LNCaP clone FGC (cell line): ENCODE measurements at places on chromosomes 16 and 17.
A peak's percentile ranks its signal among the peaks of the same experiment; 100 is the strongest.

GRCh38 chr16:7765079-7765550 is 432.5 kb downstream of the RBFOX1 start:
- no peak for DNase-seq

DNA sequence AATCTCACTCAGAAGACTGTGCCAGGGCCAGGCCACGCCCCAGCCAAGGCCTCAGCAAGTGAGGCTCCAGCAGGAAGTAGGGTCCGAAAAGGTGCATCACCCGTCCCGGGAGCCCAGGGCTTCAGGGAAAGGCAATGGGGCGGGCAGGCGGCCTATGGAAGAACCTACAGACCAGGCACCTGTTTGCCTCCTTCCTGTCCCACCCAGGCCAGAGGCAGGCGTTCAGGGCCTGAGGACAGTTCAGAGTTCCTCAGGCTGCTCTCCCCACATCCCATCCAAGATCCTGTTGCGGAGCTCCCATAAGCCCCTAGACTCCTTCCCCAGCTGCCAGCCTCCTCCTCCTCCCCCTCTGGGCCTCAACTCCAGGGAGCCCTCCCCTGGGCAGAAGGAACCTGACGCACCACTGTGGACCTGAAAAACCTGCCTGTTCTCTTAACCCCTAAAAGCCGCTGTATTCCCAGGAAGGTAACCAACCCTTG is 2.3 kb downstream of the CLUH start:
- DNase-seq = peak; percentile 68

DNA sequence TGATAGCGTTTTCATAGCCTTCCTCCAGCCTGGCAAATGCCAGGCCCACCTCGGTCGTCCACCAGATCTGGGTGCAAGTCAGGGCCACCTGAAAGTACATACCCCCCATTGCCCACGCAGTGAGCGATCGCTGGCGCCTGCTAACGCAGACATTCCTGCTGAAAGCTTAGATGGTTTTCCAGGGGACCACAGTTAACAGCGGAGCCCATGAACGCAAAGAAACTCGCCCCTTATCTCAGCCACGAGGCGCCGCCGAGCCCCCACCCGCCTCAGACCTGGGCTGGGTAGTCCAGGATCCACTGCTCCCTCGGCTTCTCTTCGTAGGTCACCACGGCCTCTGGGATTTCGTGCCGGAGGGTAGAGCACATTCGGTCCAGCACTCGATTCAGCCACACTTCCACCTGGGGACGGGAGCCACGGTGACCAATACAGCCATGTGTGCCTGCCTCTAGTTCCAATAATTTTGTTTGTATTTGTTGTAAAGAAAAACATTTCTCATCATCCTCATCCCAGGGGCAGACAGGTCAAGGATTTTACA is 74.5 kb downstream of the DNAH17 start:
- no peak for DNase-seq

- no peak for DNase-seq
These were observed 62.1 kb downstream of the CDYL2 start for GRCh38 chr16:80742331-80742730.

DNA sequence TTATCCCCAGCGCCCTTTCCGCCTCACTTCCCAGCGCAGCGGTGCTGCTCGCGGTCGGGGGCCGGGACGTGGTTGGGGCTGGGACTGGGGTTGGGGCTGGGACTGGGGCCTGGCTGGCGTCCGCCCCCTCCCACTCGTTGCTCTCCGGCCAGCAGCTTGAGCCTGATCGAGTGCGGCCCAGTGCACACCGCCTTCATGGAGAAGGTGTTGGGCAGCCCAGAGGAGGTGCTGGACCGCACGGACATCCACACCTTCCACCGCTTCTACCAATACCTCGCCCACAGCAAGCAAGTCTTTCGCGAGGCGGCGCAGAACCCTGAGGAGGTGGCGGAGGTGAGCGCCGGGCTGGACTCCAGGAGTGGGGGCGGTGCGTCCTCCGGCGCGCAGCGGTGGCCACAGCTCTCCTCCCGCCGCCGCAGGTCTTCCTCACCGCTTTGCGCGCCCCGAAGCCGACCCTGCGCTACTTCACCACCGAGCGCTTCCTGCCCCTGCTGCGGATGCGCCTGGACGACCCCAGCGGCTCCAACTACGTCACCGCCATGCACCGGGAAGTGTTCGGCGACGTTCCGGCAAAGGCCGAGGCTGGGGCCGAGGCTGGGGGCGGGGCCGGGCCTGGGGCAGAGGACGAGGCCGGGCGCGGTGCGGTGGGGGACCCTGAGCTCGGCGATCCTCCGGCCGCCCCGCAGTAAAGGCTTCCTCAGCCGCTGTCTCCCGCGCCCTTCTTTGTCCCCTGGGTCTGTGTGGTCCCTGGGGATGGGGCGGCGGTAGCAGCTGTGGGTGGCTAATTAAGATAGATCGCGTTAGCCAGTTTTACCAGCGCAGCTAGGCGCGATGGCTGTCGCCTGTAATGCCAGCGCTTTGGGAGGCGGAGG is 1.8 kb downstream of the HSD17B1 start:
- no peak for DNase-seq

GRCh38 chr16:2719328-2720063 is 528 bp downstream of the PRSS27 start:
- DNase-seq = peak; percentile 93

DNA sequence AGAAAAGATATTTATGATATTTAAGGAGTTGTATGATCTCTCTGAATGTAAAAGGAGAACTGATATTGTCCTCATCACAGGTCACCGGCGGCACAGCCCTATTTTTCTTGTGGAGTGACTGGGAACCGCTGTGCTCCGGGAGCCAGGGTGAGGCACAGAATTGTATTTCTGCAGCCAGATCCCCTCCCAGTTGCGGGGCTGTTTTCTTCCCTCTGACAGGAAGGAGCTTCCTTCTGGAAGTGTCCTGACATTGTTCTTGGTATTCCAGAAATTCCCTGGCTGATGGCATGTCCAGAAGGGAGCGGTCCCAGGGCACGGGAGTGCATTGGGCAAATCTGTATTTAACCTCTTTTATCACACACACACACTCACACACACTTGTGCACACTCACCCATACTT is 268.6 kb upstream of the FOXF1 start:
- DNase-seq = no peak

GRCh38 chr16:75238132-75238852 is 13.1 kb downstream of the BCAR1 start:
- no peak for DNase-seq

GRCh38 chr16:84362471-84362941 is 5.8 kb upstream of the ATP2C2 start:
- peak; percentile 28 for DNase-seq

- peak; percentile 26 for DNase-seq
These were observed 75.4 kb downstream of the YPEL2 start for GRCh38 chr17:59406808-59407381.

GRCh38 chr17:59427425-59427921 is 96.0 kb downstream of the YPEL2 start:
- DNase-seq = no peak

GRCh38 chr17:47813077-47813476 is 8.5 kb downstream of the OSBPL7 start:
- no peak for DNase-seq

DNA sequence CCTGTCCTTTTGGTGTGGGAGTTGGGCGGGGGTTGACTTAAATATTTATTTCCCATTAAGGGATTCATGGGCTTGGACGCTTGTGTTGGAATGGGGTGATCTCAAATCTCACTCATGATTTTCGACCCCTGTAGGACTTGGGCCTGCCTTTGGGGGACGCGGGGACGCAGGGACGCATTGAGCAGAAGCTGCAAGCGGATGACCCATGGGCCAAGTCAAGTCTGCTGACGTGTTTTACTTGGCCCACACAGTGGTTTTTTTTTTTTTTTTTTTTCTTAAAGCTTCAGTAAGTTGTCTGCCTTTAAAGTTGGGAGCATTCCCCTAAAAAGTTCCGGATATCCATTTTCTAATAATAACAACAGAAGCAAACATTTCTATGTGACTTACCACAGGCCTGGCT is 28.9 kb downstream of the CMIP start:
- no peak for DNase-seq

DNA sequence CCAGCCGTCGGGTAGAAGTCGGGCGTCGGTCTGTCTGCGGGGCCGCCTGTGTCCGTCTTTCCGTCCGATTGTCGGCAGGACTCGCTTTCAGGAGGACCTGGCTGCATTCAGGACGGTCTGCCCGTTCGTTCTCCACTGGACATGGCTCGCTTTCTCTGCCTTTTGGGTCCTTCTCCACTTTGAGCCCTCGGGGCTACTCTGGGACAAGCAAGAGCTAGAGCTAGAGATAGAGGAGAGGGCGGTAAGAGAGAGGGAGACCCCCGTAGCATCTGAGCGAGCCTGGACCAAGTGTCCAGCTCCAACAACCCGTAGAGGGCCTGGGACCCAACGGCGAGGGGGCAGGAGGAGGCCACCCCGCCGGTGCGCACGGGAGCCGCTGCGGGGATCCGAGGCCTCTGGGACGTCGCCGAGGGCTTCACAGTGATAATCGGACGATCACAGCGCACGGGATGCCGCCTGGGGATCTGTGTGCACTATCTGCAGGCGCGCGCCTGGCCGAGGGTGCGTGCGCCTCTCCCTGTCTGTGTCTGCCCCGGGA is 4.5 kb downstream of the TBX4 start:
- DNase-seq = no peak

DNA sequence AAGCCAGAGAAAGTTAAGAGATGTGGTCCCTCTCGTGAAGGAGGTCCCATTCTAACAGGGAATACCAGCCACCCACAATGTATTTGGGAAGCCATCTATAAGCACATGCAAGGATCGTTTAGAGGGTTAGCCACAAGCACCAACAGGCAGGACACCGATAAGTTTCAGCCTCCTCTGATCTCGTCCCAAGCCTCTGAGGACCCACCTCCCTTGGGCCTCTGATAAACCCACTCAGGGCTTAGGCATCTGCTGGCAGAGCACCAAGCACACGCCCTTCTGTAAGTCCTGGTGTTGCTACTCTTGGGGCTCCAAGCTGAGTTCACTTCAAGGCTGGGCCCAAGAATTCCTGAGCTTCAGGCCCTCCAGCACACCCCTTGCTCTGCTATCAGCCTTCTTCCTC is 5.4 kb upstream of the PNPO start:
- no peak for DNase-seq

GRCh38 chr17:46010597-46011186 is 11.6 kb downstream of the STH start:
- no peak for DNase-seq

DNA sequence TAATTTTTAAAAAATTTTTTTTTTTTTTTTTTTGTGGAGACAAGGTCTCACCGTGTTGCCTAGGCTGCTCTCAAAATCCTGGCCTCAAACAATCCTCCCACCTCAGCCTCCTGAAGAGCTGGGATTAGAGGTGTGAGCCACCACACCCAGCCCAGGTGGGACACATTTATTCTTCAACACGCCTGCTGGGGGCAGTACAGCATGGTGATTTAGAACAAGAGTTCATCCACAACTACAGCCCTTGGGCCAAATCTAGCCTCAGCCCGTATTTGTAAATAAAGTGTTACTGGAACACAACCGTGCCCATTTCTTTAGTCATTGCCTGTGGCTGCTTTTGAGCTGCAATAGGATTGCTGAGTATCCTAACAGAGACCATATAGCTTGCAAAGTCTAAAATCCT is 92.8 kb downstream of the KATNIP start:
- DNase-seq = no peak

DNA sequence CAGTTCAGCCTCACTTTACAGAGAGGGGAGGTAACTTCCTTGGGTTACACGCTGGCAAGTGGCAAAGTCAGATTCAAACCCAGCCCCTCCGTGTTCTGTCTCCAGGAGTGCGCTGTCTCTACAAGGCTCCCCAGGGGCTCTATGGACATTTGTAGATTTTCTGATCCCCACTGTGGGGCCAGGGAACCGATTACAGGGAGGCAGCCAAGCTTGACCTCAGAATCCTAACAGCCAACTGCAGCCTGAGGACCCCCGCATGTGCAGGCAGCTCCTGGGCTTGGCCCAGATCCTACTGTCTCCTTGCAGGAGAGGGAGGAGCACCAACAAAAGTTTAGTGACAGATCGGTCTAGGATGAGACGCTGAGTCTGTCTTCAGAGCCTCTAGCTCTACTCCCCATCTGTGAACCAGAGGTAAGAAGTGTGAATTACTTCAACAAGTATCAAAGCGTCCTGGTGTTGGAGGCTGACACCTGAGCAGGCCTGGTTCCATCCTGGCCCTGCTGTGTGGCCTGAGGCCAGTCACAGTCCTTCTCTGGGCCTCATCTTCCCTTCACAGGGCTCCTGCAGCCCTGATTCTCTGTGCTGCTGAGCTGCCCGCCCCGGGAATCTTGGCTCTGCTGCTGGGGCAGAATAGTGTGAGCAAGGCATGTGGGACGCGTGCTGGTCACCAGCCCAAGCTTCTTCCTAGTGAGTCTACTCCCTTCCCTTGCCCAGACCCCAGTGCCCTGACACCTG is 9.2 kb upstream of the NATD1 start:
- no peak for DNase-seq

- no peak for DNase-seq
These were observed 21.9 kb upstream of the PHAF1 start for GRCh38 chr16:67087803-67088202.

DNA sequence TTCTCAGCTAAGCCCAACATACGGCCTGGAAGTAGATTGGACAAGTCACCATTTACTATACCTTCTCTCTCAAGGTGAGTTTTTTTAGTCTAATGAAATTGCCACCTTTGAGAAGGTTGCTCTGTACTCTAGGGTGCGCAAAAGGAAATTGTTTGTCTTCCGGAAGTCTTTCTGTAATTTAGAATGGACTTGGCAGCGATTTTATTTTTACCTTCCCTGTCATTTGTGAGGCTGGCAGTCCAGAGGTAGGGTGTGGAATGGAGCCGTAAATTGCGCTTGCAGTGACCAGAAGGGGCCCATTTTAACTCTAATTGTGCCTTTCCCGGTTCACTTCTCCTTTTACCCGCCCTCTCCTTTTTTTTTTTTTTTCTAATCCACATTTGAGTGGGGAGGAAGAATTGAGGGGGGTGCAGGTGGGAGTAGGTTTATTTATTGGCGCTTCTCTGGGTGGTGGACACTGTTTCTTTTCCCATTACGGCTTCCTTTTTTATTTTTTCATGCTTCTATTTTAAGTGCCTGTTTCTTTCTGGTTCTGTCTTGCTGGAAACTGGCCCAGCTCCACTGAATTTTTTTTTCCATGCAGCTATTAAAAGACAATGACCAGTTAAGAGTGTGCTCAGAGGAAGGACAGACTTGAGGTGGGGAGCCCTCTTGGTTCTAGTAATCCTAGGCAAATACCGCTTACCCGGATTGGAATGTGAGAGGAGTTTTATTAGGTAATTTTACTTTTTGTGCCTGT is 89.7 kb upstream of the CLEC18A start:
- peak; percentile 67 for DNase-seq

DNA sequence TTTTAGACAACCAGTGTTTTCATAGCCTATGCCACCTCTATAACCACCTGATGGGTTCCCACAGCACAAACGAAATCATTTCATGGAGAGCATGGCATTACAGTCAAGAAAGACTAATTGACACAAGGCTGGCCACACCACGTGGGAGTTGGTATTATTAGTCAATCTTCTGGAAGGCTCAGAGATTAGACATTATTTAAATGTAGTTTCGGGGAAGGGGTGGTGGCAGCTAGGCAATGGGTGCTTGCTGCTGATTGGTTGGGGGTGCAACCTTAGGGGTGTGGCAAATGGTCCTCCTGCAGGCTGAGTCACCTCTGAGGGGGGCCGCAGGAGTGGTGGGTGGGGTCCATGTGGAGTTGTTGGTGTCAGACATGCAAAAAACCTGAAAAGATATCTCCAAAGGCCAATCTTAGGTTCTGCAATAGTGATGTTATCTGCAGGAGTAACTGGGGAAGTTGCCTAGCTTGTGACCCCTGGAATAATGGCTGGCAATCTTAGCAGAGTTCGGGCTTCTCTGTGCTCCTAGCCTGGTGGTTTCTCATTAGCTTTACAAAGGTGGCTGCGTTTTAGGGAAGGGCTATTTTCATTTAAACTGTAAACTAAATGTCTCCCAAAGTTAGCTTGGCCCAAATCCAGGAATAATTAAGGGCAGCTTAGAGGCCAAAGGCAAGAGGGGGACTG is 4.6 kb downstream of the TEN1 start:
- no peak for DNase-seq
